NCI-H510A (cell line): ENCODE measurements at places on chromosomes 12 and 14.

- DNase-seq, result no peak
Measured at GRCh38 chr12:49019120-49019430, 499 bp upstream of the PRKAG1 start.

DNA sequence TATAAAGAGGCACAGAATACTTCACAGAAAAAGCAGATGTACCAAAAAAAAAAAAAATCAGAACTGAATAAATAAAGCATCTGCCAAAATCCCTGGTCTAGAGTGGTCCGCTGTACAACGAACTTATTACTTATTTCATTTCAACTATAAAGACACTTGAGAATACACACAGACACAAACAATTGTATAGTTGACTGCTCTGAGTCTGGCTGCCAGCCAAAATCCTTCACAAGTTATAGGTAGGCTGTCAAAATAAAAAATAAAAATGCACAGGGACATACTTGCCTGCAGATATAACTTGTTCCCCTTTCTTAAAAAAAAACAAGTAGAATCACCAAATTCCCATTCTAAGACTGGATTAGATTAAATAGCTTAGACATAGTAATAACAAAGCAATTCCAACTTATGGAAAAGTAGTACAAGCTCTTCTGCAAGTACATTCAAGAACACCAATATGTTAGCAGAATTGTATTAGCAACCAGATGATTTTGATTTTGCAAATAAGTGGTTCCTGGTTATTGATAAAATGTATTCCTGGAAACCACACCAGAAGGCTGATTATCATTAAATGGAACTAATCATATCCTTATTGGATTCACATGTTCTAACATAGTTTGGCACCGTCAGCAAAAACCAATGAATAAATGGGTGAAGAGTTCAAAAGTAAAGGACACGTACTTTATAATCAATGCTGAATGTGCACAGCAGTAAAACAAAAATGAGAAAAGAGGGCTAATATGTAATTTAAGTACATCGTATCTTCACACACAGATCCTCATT is 248.5 kb downstream of the NELL2 start:
- no peak for DNase-seq

DNA sequence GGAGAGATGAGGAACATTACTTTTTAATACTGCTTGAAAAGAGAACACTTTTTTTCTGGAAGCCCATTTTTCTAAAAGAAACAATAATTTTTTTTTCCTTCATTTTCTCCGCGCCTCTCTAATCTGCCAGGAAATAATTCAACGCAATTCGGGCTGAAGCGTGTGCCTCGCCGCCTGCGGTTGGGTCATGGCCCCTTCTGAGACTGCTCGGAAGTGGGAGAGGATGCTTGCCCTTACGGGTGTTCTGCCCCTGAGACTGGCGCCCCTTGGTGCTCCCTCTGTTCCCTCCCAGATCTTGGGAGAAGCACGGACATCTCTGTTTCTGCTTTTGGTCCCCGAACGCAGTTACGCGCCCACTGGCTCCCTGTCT is 332 bp upstream of the TBC1D30 start:
- no peak for DNase-seq

DNA sequence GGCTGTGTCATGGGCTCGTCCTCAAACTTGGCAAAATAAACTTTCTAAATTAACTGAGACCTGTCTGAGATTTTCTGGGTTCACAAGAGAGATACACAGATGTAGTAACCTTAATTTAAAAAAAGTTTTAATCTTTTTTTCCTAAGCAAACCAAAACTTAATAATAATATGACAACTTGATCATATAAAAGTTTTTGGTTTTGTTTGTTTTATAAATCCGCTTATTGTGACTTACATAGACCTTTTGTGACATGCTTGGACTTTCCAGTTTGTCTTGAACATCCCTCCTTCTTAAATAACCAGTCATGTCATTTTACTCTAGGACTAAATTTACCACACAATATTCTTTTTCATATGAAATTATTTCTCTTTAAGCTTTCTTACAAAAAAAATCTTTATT is 8.5 kb downstream of the RDH12 start:
- DNase-seq, result no peak

GRCh38 chr12:1309613-1310012 is 284.8 kb downstream of the FBXL14 start:
- no peak for DNase-seq

DNA sequence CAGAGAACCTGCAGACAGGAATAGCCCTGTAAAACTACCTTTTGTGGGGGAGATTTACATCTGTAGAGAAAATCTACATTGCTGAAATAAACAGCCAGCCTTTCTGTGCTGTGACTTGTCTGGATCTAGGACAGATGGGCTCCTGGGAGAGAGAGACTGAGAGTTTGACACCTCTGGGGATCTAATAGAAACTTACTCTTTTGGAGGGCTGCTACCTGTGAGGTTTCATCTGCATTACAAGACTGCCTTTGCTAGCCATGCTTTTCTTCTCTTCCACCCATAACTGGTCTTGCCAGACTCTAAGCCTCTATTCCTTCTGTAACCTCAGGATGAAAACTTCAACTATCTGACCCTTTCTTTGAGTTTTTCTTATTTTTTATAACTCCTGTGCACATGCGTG is 452.6 kb downstream of the ZFP36L1 start:
- DNase-seq, result no peak

DNA sequence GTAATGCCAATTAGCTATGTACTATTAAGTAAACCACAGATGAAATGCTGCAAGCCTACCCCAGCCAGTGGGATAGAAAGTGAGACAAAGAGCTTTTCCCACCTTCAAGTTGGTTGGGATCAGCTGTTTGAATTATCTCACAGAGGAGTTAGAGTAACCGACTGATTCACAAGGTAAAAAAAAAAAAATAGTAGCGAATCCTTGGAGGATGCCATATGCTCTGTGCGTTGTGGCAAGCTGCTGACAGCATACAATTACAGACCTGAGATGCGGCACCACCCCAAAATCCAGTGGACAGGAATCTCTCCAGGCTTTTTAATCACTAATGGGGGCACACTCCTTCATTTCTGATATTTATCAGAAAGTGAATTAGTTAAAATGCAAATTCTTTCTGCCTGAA is 157.0 kb upstream of the RMST start:
- DNase-seq, result no peak

DNA sequence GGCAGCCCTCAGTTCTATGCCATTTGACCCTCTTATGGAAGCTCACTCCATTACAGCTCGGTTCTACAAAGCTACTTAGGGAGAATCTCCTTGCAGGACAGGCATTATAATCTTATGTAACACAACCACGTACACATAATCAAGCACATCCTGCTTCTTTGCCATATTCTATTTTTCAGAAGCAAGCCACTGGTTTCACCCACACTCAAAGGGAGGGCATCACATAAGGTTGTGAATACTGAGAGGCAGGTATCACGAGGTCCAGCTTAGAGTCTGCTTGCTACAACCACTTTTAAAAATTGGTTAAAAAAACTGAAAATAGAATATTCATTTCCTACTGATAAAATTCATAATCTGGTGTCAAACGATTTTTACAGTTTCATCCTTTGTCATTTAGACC is 589.2 kb downstream of the SLC16A7 start:
- no peak for DNase-seq

DNA sequence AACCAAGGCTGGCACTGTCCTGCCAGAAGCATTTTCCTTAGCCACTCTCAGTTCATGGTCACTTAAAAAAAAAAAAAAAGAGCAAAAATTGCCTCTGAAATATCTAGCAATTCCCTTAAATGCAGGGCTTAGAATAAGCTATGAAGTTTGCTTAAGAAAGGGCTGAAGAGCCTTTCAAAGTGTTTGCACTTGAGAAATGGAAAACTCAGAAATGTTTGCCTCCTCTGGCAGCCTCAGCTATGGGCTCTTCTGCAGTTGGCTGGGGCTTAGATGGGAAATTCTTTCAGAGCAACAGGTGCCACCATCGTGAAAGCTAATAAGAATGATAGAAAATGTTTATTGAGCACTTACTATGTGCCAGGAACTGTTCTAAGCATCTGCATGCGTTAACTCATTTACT is 48.5 kb upstream of the TSPAN11 start:
- DNase-seq, result no peak

DNA sequence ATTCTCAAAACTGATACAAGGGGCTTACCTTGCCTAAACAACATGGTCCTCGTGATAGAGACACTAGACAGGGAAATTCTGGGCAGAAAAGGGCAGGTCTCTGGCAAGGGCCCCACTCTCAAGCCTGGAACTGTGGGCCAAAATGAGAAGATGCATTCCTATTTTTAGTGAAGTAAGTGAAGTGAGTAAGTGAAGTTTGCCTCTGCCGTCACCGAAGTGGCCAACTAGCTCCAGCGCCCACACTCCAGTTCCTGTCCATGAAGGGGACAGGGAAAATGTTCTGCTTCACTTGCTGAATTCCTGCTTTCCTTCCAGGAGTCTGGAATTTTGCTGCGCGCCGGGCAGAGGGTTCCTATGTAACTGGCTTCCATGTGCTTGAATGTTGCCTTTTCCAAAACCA is 1035.6 kb upstream of the TMEM132C start:
- DNase-seq, result no peak

DNA sequence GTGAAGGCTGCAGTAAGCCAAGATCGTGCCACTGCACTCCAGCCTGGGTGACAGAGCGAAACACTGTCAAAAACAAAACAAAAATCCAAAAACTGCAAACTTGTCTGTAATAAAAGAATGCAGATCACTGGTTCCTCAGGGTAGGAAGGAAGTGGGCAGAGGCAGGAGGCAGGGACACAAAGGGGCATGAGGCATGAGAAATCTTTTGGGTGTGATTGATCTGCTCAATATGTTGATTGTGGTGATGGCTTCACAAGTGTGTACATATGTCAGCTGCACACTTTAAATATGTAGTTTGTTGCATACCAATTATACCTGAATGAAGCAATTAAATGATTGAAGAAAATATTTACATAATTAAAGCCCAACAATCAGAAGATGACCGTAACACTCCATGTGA is 117.6 kb downstream of the CMAS start:
- no peak for DNase-seq

GRCh38 chr12:127595506-127595905 is 671.5 kb upstream of the TMEM132C start:
- no peak for DNase-seq

GRCh38 chr12:111978545-111978944 is 34.4 kb downstream of the TMEM116 start:
- DNase-seq, result no peak

DNA sequence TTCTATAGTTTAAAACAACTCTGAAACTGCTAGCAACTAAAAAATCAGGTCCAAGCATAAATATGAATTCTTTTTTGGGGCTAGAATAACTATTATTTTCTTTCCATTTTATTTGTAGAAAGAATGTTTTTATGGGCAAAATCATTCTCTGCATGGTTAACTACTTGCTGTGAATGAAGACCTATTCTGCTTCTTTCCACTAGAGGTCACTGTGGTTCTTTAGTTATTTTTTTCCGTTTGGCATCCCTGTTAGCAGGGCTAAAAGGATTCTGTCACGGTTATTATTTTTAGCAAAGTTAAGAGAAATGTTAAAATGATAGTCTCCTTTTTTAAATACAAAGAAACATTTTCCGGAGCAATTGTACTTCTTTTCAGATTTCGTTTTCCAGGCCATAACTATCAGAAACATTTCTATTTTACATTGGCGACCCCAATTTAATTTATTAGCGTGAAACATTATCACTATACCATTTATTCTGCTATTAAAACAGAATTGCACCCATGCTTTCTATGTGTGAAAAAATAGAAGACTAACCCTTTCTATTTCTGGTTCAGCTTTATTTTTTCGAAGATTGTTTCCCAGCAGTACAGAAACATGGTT is 404.8 kb downstream of the ATP23 start:
- no peak for DNase-seq

DNA sequence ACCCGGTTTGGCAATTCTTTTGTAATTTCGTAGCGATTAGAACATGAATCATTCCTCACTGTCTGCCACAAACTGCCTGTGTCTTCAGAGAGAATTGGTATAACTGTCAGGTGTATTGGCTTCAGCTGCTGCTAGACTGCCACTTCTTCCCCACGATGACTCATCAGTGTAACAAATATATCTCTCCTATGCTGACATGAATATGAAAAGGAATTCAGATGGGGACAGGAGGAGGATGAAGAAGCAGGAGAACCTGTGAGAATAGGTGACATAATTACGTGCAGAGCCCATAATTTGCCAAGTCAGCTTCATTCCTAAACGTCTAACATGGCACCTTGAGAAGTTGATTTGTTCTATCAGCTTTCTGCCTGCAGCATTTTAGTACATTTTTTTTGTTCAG is 64.9 kb downstream of the FRMD6 start:
- DNase-seq, result no peak

DNA sequence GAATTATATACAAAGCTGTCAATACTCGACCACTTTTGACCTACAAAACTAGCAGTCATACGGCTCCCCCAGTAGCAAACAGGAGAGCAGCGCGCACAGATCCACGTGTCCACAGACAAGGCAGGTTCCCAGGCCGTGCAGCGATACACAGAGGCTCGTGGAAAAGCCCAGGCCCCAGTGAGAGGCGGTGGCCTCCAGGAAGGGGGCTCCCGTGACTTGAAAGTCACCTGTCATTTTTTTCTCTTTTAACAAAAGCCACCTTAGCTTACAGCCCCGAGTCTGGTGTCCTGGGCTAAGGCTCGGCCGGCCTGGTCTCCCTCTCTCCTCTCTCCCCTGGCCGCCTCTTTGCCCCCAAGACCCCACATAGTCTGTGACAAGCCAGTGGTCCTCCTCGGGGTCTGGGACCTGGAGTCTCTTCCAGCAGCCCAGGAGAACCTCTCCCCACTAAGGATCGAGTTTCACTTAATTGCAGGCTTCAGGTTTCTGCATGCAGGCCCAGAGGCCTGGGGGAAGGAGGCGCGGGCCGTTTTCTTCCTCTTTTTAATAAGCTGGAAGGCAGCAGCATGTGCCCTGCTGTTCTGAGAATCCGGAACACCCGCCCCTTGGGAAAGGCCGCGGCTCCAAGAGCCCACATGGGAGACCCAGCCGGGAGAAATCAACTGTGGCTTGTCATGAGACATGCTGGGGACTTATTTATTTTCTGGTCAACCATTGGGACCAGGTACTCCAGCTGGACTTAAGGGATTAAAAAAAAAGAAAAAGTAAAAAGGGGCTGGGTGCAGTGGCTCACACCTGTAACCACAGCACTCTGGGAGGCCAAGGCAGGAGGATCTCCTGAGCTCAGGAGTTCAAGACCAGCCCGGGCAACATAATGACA is 15.9 kb downstream of the NCOR2 start:
- DNase-seq, result peak; percentile 54
